ENCODE measurements at places on chromosomes 12 and 14.

GRCh38 chr12:110073049-110073831 lies 24.9 kb upstream of the C12orf76 start:
- DNase-seq = no peak

DNA sequence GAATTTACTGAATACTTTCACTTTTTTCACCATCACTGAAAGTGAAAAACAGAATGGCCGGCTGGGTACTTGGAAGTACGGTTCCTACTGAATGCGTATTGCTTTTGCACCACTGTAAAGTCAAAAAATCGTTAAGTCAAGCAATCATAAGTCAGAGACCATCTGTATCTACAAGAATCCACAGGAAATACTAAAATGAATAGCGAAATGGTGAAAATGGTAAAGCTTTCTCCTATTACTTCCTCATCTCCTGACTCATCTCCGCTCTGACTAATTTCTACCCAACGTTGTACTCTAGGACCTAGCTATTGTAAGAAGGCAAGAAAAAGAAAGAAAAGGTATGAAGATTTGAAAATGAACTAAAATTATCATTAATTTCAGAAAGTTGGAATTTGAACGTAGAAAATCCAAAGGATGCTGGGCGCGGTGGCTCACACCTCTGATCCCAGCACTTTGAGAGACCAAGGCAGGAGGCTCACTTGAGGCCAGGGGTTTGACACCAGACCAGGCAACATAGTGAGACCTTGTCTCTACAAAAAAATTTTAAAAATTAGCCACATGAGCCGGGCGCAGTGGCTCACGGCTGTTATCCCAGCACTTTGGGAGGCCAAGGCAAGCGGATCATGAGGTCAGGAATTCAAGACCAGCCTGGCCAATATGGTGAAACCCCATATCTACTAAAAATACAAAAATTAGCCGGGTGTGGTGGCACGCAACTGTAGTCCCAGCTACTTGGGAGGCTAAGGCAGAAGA lies 5.3 kb upstream of the CDCA4 start:
- no peak for DNase-seq

GRCh38 chr14:22070119-22070982 lies 396.7 kb upstream of the OR4E1 start:
- peak; percentile 33 for DNase-seq

GRCh38 chr12:92602476-92602875 lies 100.3 kb upstream of the PLEKHG7 start:
- no peak for DNase-seq

DNA sequence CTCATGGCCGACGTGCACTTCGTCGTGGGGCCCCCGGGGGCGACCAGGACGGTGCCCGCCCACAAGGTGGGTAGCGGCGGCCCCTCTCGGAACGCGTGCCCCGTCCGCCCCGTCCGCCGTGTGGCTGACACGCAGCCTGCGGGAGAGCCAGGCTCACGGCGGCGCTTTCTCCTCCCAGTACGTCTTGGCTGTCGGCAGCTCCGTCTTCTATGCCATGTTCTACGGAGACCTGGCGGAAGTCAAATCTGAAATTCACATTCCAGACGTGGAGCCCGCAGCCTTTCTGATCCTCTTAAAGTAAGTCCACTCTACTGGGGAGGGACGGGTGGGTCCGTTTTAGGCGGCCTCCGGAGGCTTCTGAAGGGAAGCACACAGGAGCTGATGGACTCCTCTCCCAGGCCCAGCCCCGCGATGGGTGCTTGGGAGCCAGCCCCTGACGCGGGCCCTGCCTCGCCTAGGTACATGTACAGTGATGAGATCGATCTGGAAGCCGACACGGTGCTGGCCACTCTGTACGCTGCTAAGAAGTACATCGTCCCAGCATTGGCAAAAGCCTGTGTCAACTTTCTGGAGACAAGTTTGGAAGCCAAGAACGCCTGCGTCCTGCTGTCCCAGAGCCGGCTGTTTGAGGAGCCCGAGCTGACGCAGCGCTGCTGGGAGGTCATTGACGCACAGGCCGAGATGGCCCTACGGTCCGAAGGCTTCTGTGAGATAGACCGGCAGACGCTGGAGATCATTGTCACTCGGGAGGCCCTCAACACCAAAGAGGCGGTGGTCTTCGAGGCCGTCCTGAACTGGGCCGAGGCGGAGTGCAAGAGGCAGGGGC lies 1.1 kb downstream of the BTBD6 start:
- no peak for DNase-seq

DNA sequence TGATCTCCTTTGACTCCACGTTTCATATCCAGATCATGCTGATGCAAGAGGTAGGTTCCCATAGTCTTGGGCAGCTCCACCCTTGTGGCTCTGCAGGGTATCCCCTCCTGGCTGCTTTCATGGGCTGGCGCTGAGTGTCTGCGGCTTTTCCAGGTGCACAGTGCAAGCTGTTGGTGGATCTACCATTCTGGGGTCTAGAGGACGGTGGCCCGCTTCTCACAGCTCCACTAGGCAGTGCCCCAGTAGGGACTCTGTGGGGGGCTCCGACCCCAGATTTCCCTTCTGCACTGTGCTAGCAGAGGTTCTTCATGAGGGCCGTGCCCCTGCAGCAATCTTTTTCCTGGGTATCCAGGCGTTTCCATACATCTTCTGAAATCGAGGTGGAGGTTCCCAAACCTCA lies 12.1 kb upstream of the BBS10 start:
- DNase-seq = no peak

GRCh38 chr12:6644257-6644596 lies 3.0 kb downstream of the ACRBP start:
- DNase-seq = no peak

DNA sequence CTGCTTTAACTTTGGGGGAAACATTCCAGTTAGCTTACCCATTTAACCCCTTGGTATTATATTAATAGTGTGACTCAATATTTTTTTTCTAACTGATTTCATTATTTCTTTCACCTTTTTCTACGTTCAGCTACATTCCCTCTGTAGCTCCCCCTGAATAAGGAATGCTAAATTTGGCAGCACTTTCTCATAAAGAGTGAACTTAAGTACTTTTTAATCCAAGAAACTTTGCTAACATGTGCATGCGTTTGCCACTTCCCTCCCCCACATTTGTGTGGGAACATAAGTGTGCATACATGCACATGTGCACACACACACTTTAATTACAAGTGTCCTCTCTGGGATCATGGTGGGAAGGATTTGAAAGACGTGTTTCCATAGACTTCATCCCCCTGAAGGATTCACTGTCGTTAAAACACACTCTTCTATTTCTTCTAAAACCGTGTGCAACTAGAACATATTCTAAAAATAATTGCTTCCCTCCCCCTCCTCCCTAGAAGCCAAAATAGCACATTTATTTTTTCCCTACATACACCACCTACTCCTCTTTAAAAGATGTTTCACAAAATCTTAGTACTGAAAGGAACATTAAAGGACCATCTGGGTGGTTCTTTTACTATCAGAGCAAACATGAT lies 142.6 kb downstream of the PPM1H start:
- no peak for DNase-seq

DNA sequence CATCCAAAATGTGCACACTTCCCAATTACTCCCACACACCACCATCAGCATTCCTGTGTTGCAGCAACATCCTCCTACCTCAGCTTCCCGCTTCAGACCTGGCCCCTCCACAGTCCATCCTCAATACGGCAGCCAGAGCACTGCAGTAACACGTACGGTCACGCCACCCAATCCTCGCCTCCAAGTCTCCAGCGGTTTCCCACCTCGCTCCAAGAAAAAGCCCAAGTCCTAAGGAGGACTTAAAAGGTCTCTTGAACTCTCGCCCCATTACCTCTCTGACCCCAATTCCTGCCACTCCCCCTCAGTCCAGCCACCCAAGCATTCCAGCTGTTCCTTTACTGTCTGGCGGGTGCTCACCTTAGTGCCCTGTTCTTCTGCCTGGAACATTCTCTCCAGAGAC lies 12.0 kb downstream of the FBXO21 start:
- DNase-seq = no peak

GRCh38 chr14:97065305-97066067 lies 268.3 kb downstream of the VRK1 start:
- no peak for DNase-seq

GRCh38 chr14:66069830-66070541 lies 416.2 kb upstream of the CCDC196 start:
- DNase-seq = no peak

DNA sequence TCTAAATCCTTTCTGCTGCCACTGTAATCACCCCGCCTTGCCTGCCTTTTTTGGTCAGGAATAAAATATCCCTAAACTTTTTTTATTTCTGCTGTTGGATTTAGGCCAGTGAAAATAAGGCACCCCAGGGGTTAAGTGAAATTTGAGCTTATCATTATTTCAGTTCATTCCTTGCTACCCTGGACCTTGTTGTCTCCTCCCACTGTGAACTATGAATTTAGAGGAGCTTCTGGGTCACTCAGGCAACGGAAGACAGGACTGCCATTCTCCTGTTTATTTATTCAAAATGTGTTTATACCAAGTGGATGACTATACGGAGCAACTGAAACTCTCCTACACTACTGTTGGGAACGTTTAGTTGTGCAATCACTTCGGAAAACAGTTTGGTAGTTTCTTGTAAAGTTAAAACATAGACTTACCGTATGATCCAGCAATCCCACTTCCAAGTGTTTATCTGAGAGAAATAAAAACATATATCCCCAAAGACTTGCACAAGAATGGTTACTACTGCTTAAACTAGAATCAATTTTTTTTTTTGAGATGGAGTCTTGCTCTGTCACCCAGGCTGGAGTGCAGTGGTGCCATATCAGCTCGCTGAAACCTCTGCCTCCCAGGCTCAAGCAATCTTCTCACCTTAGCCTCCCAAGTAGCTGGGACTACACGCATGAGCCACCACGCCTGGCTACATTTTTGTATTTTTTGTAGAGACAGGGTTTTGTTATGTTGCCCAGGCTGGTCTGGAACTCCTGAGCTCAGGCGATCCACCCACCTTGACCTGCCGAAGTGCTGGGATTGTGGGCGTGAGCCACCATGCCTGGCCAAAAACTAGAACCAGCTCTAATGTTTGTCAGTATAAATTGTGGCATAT lies 2.3 kb upstream of the TRAFD1 start:
- DNase-seq = no peak

- DNase-seq = no peak
These were observed 554.9 kb downstream of the NRXN3 start for GRCh38 chr14:78725086-78725485.

GRCh38 chr14:67335781-67336180 lies 23.8 kb downstream of the ATP6V1D start:
- no peak for DNase-seq

DNA sequence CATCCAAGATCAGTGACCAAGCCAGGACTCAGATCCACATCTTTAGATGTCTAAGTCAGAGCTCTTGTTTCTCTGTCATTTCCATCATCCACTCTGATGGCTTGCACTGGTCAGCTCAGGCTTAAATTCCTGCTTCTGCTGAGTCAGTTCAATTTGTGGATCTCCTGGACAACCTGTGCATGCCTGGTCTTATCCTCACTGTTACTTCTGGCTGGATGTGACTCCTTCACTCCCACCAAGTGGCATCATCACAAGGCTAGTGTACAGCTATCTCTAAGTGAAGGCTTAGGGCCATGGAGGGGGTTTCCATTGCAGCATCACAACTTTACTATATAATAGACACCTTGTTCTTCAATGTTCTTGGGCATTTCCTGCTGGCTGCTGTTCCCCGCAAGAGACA lies 102.9 kb downstream of the EMP1 start:
- no peak for DNase-seq

DNA sequence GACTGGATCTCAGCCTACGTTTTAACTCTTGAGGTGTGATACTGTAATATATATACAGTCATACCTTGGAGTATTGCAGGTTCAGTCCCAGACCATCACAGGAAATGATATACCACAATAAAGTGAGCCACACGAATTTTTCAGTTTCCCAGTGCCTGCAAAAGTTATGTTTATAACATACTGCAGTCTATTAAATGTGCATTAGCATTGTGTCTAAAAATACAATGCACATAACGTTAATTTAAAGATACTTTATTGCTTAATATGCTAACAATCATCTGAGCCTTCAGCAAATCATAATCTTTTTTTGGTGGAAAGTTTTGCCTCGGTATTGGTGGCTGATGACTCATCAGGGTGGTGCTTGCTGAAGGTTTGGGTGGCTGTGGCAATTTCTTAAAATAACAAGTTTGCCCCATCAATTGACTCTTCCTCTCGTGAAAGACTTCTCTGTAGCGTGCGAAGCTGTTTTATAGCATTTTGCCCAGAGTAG lies 18.9 kb downstream of the PYROXD1 start:
- no peak for DNase-seq

GRCh38 chr14:90870950-90871604 lies 54.8 kb upstream of the TTC7B start:
- no peak for DNase-seq

GRCh38 chr12:3761116-3761735 lies 8.3 kb upstream of the CRACR2A start:
- no peak for DNase-seq

GRCh38 chr12:106302401-106303201 lies at the start of gene TCP11L2:
Gene TCP11L2 (plus strand): TSS chr12:106302733. CDS start chr12:106311076, 8,343 bp downstream.
- peak; percentile 96 for DNase-seq

- DNase-seq = no peak
These were observed 69.6 kb downstream of the ITPK1 start for GRCh38 chr14:93045965-93046704.

GRCh38 chr14:100213956-100214769 lies 24.8 kb upstream of the YY1 start:
- DNase-seq = peak; percentile 89

DNA sequence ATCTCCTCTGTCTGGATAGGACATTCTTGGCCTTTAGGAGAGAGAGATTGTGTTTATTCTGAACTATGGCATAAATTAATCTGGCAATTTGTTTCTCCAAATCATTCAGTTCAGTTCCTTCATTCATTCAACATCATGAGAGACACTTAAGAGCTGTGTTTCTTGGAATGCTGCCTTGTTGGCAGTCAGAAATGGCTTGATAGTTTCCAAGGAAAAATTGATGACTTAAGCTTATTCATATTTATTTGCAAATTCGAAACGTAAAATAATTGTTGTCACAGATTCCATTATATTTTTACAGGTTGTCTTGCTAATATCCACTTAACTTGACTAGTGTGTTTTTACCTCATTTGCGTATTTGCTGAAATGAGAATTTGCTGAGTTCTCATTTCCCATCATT lies 393.0 kb downstream of the C12orf75 start:
- no peak for DNase-seq

DNA sequence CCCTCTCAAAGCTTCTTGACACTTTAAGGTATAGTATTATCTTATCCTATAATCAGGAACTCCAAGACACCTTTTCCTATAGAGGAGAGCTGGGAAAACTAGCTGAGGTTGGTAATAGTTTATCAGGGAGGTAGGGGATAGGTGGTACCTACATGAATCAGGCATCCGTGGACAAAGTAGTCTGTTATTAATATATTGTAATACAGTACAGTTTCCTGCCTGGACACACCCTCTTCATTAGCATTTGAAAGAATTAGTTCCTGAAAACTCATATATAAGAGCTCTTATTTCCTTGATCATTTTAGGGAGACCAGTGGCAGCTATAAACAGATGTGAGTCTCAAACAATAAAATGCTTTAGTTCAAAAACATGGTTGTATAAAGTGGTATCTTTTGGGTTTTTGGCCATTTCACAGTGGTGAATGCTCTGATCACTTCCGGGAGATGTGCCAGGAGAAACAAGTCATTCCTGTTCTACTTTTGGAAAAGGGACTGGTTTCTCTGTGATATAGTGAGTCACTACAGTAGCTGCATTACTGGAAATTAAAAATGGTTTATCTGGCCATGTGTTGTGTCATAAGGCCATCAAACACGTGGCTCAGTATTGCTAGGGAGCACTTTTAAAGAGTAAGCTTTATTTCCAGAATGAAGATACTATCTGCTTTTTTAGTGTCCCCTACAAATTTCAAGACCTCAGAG lies 98.1 kb downstream of the KLRB1 start:
- peak; percentile 2 for DNase-seq

GRCh38 chr14:50403419-50403818 lies 6.7 kb upstream of the CDKL1 start:
- DNase-seq = no peak

All from left lung (tissue), 14 donors.